Peyer's patch (tissue), 4 donors: ENCODE measurements at places on chromosomes 2 and 18. TPM values are rescaled to one million over a fixed set of nuclear protein-coding genes. Genes with fewer than 3 reads are reported as not detected.

The RAB11FIP5 gene
- total RNA-seq = 5.1 TPM

GRCh38 chr2:204354442-204354856 lies 190.8 kb upstream of the PARD3B start:
- no peak for DNase-seq

The SERPINB11 gene
- not detected for total RNA-seq

- no peak for DNase-seq
These were observed 127.8 kb downstream of the CERS6 start for GRCh38 chr2:168583710-168584521.

GRCh38 chr18:35027206-35027605 lies 14.0 kb upstream of the MAPRE2 start:
- DNase-seq = no peak
